Posterior vena cava (tissue), 2 donors: ENCODE measurements at places on chromosomes 6 and 20. TPM values are rescaled to one million over a fixed set of nuclear protein-coding genes. Genes with fewer than 3 reads are reported as not detected.
A peak's percentile ranks its signal among the peaks of the same experiment; 100 is the strongest.

DNA sequence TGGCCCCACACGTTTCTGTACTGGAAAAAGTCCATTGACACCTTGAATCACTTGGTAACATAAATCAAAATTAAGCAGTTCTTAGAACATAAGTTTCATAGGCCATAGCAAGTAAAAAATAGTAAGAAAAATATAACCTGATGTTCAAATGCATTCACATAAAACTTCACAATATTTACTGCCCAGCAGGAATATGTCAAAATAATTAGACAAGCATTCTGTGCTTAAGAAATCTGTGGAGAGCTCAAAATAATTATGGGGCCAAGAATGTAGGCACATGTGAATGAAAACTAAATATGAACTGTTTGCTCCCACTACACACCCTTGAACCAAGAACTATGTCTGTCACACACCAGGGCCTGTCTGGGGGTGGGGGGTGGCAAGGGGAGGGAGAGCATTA lies 70.8 kb downstream of the IPCEF1 start:
- DNase-seq: no peak

GRCh38 chr6:13367396-13367795 lies 39.1 kb upstream of the TBC1D7 start:
- no peak for DNase-seq

Gene ZNF292
- total RNA-seq: 61.2 TPM

- DNase-seq: no peak
Observed at GRCh38 chr6:108167449-108168089, 1.7 kb downstream of the NR2E1 start.

GRCh38 chr20:34150306-34151000 lies 38.4 kb upstream of the EIF2S2 start:
- DNase-seq: no peak

- DNase-seq: peak; percentile 54
Observed at GRCh38 chr20:58603721-58604120, 47.4 kb upstream of the STX16 start.

Gene C20orf96
- 4.5 TPM for total RNA-seq

Gene SNX21
- total RNA-seq: 55.4 TPM

- DNase-seq: no peak
Observed at GRCh38 chr6:3271756-3272155, 13.0 kb downstream of the PSMG4 start.

DNA sequence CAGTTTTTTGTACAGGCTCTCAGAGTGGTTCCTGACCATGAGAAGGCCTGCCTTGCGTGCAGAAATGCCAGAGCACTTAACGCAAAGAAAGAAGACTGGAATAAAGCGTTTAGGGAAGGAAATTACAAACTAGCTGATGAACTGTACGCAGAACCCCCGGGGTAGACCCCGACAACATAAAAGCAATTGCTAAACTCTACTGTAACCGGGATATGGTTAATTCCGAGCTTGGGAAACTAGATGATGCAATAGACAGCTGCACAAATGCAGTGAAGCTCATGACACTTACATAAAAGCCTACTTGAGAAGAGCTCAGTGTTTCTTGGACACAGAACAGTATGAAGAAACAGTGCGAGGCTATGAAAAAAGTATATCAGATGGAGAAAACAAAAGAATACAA lies 35.7 kb downstream of the CITED2 start:
- no peak for DNase-seq

DNA sequence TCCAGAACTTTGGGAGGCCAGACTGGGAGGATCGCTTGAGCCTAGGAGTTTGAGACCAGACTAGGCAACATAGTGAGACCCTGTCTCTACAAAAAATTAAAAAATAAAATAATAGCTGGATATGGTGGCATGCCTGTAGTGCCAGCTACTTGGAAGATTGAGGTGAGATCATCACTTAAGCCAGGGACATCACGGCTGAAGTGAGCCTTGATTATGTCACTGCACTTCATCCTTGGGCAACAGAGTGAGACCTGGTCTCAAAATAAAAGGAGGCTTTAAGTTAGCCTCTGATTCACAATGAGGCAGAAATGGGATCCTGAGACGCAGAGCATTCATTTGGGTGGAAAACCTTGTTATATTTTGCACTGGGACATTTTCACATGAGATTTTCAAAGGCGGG lies 57.0 kb downstream of the TULP4 start:
- no peak for DNase-seq

DNA sequence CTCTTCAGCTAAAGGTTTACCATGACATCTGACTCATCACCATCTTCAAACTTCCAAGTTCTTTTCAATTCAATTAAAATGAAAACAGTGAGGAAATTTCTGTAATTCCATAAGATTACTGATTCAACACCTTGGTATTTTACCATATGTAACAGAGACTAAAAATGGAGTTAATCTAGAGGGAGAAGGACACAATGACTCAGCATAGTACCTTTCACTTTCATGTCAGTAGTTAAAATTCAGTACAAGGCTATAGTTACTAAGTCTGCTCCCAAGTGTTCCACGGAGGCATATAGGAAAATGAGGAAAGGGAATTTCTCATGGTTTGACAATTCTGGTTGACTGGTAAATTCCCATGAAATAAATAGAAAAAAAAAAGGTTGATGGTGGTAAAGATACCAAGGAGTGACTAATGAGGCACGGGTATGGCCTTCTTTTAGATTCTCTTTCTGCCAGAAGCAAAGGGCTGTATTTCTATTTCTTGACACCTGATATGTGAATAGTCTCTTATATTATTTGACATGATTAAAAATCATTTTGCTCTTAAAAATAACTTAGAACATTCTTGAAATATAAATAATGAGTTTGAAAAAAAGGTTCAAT lies 526.7 kb upstream of the ADGRB3 start:
- no peak for DNase-seq
